Fibroblast of the conjunctiva (primary cell): ENCODE measurements at places on chromosomes 6 and 20.

DNA sequence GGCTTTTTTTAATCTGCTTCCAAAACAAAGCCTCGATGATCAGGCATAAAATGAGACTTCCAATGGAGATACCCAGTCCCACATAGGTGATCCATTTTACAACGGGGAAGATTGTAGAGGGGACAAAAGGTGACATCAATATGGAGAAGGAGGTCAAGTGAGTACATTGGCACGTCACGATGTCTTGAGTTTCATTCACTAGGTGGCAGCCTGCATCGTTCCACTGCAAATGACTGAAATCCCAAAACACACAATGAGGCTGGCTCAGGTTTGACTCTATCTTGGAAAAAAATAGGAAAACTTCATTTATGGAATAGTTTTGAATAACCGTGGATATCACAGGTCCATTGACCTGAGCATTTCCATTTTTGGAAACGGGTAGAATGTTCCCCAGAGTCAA lies 32.5 kb downstream of the ADGRF1 start:
- no peak for DNase-seq

DNA sequence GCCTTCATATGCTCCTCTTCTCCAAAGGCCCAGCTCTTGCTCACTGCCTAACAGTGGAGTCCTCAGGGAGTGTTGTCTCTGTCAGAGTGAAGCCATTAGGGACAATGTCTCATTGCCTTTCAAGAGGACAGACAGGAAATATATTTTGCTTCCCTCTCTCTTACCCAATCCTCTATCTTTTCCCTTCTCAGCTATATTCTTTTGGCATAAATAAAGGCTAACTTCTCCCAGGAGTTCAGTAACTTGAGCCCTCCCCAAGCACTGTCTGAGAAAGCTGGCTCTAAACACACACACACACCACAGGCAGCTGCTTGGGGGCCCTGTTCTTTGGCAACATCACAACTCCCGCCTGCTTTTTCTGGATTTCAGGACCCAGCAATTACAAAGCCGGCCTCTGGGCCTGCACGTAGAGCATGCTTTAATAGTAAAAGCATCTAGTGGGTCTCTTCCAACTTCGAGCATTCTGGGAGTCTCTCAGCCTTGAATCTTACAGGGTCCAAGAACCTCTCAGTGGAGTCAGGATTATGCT lies 34.7 kb upstream of the LAMA4 start:
- DNase-seq = peak; percentile 95

DNA sequence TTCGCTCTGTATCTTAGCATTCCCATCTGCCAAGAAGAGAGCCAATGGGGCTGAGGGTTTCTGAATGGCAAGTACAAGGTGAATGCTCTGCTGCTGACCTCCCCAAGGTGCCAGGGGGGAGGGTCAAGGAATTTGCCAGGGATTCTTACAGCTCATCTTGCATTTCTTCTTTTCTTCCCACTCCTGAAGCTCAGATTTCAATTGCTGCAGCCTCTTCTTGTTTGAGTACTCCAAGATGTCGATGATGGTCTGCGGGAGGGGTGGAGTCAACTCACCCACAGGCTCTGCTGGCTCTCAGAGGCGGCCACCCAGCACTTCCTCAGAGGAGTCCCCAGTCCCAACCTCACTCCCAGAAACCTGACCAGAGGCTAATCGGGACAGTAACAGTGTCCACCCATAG lies 12.4 kb downstream of the C20orf96 start:
- no peak for DNase-seq

DNA sequence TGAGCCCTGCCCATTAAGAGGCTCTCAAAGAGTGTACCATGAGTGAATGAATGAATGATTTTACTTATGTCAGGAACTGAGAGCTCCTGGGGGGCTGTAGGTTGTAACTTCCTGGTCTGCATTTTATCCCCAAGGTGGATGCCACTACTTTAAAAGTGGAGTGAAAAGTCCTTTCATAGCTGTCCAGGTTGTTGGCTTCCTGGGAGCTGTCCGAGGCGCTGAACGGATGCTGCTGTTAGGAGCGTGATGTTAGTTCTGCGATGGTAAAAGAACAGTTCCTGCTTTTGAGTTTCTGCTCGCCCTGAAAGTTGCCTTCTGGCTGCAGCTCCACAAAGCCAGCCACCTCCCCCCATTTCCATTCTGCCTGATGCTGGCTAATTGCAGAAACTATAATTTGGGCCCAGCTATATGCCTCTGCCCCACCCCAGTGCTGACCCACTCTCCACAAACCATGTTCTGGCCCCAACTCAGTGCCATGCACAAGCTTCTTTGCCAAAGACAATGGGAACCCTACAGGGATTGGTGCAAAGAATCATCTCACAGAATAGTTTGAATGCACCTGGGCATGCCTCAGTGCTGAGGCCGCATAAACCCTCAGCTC lies 330.9 kb upstream of the CDH4 start:
- no peak for DNase-seq

DNA sequence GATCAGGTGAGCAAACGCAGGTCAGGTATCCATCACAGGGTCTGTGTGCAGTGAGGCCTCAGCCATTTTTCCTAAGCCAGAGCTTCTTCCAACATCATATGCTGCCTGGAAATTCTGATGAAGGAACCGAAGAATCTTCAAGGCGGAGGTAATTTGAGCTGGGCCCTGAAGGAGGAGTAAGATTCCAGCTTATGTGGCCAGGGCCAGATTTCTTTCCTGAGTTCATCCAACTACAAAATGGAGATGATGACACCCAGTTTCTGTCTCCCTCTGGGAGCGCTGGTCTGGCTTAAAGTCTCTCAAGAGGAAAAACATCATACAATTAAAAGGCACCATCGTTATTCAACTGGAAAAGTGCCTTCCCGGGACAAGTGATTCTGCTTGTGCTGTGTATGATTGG lies 6.9 kb upstream of the MANBAL start:
- DNase-seq = peak; percentile 69

DNA sequence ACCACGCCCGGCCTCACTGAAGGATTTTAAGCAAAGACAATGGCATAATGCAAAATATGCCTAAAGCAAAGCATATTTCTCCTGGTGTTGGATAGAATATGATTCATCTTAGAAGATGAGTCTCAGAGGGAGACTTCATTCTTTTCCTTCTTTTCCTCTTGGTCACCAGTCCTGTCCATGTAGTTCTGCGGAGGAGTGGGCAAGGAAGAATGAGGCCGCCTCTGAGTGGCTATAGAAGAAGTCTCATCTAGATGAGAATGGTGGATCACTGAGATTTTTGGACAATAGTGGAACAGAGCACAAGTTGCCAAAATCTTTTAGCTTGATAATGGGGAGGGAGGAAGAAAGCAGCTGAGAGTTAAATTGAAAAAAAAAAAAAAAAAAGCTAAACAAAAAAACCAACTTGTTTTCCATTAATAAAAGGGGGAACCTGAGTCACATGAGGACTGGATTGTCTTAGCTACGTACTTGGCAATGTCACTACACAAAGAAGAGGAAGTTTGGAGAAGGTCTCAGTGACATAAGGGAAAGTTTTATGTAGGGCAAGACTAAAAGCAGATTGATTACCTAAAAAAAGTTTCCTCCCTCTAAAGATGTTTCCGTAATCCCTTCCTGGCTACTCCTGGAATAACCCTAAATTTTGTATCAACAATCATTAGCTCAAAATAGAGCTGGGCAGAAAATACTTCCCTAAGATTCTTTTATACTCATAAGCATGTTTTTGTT lies 6.0 kb downstream of the CD83 start:
- DNase-seq = no peak

GRCh38 chr6:4593951-4594350 lies 182.3 kb upstream of the CDYL start:
- DNase-seq = no peak

DNA sequence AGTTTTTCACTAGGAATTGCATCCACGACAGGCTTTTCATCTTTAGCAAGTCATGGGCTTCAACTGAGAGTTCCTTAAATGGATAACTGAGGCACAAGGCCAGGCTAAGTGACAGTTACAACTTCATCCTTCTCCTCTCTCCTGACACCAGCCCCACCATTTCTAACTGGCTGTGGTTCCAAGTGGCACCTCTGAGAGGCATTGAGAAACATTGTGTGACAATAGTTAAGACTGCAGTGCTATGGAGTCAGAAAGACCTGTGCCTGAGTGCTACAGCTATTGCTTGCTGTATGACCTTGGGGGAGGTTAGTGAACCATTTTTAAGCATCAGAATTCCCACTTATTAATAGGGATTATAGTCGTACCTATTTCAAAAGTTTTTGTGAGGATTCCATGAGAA lies 26.2 kb upstream of the MLIP start:
- DNase-seq = no peak
